Testis (tissue), 5 donors: ENCODE measurements at places on chromosomes 16 and 17. TPM values are rescaled to one million over a fixed set of nuclear protein-coding genes. Genes with fewer than 3 reads are reported as not detected.

The EPOP gene
- polyA plus RNA-seq = 18.6 TPM

DNA sequence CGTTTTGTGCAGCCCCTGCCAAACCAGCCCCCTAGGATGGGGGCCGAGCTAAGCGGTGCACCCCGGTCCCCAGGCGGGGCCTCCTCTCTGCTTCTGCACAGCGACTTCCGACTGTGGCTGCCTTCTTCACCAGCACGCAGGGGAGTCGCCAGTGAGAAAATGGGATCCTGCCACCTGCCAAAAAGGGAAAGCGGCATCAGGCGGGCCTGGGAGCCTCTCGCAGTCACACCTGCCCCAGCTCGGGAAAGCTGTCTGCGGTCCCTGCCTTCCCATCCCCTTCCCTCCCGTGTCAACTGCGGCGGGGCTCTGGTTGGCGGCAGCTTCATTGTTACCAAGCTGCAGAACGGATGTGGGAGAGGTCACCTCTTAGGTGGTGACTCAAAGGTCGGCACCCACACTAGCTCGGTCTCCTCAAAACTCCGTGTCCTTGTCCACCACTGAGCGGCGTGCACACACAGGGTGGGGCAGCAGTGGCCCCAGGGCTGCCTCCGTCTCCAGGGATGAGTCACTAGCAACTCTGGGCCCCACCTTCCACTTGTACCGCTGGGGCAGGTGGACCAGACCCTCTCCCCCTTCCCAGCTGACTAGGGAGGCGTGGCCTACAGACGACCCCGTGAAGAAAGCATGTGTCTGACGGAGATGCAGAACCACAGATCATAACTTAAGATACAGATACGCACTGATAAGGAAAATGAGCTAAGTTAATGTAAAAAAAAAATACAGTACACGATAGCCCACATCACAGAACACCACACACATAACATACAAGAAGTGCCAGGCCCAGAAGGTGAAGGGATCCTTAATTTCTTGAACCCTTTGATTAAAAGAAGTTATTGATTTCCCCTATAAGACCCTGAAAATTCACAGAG is 1.5 kb upstream of the PCYT2 start:
- no peaks in the 10 kb centered on the region for H3K36me3 ChIP-seq
- no peak overlapping the region for H3K27ac ChIP-seq
- peaks cover 19% of the 10 kb centered on the region for H3K4me1 ChIP-seq
- DNase-seq = no peak
- no peak overlapping the region for H3K4me3 ChIP-seq

The QPRT gene
- 13.6 TPM for polyA plus RNA-seq

DNA sequence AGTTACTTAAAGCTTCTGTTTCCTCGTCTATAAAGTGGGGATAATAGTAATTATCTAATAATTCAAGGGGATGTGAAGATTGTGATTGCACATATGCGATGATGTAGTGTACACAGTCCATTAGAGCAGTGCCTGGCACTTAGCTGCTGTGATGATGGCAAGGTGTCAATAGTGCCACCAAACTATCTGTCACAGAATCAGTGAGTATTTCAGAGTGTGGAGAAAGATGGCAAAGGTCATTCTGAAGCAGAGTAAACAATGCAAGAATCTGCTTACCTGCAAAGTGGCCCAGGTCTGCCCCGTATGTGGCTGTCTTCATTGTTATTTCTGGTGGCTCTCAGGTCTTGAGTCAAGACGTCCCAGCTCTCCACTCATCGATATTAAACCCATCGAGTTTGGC is 15.1 kb downstream of the SYT17 start:
- H3K4me3 ChIP-seq = no peak overlapping the region
- no peak overlapping the region for H3K27ac ChIP-seq
- H3K4me1 ChIP-seq = no peaks in the 10 kb centered on the region
- no peaks in the 10 kb centered on the region for H3K27me3 ChIP-seq
- no peak for DNase-seq

GRCh38 chr17:43733956-43734355 is 24.6 kb downstream of the SOST start:
- no peak for DNase-seq
- no peaks in the 10 kb centered on the region for H3K27me3 ChIP-seq
- no peaks in the 10 kb centered on the region for H3K36me3 ChIP-seq
- no peak overlapping the region for H3K4me3 ChIP-seq

The TBC1D3H gene
- not detected for polyA plus RNA-seq

The CCL1 gene
- not detected for polyA plus RNA-seq

GRCh38 chr17:63647065-63647725 is 25.0 kb downstream of the MAP3K3 start:
- no peak overlapping the region for H3K27ac ChIP-seq
- DNase-seq = no peak
- no peaks in the 10 kb centered on the region for H3K4me1 ChIP-seq
- no peak overlapping the region for H3K4me3 ChIP-seq
- no peaks in the 10 kb centered on the region for H3K27me3 ChIP-seq

The SCGB1C2 gene
- polyA plus RNA-seq = not detected

The DUSP3 gene
- 54.8 TPM for polyA plus RNA-seq

The RHOT1 gene
- polyA plus RNA-seq = 42.6 TPM

GRCh38 chr16:82051656-82052055 is 16.6 kb downstream of the HSD17B2 start:
- DNase-seq = no peak
- no peak overlapping the region for H3K27ac ChIP-seq
- no peaks in the 10 kb centered on the region for H3K27me3 ChIP-seq
- H3K36me3 ChIP-seq = no peaks in the 10 kb centered on the region
- H3K4me1 ChIP-seq = no peaks in the 10 kb centered on the region

DNA sequence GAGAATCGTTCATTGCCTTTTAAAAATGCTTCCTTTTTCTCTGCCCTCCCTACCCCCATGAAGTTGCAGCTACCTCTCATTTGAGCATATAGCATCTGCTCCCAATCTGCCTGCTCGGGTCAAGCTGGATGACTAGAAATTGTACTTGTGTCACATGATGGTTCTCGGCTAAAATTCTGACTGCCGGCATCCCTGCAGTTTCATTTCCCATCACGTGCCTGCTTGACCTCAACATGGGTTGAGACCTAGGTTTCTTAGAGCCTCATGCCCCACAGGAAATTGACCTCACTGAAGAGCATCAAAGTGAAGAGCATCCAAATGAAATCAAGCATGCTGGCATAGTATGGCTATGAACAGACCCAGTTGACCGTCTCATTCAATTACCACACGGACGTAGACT is 581.6 kb upstream of the PSMD7 start:
- no peak overlapping the region for H3K4me3 ChIP-seq
- H3K4me1 ChIP-seq = no peaks in the 10 kb centered on the region
- no peak for DNase-seq
- H3K27ac ChIP-seq = no peak overlapping the region
- H3K36me3 ChIP-seq = no peaks in the 10 kb centered on the region

- H3K27ac ChIP-seq = no peak overlapping the region
- H3K4me3 ChIP-seq = no peak overlapping the region
- DNase-seq = no peak
- H3K27me3 ChIP-seq = no peaks in the 10 kb centered on the region
- H3K36me3 ChIP-seq = no peaks in the 10 kb centered on the region
- H3K4me1 ChIP-seq = no peaks in the 10 kb centered on the region
These were observed 27.7 kb upstream of the ZNF469 start for GRCh38 chr16:88355093-88355388.

- DNase-seq = no peak
- no peaks in the 10 kb centered on the region for H3K4me1 ChIP-seq
- H3K27ac ChIP-seq = no peak overlapping the region
- no peaks in the 10 kb centered on the region for H3K36me3 ChIP-seq
- H3K4me3 ChIP-seq = no peak overlapping the region
- no peaks in the 10 kb centered on the region for H3K27me3 ChIP-seq
These were observed 26.8 kb upstream of the NKD1 start for GRCh38 chr16:50521246-50521900.

GRCh38 chr16:57799600-57800199 is 2.6 kb downstream of the KIFC3 start:
- no peak overlapping the region for H3K27ac ChIP-seq
- no peaks in the 10 kb centered on the region for H3K36me3 ChIP-seq
- peaks cover 46% of the 10 kb centered on the region for H3K4me1 ChIP-seq
- H3K4me3 ChIP-seq = no peak overlapping the region
- no peak for DNase-seq

DNA sequence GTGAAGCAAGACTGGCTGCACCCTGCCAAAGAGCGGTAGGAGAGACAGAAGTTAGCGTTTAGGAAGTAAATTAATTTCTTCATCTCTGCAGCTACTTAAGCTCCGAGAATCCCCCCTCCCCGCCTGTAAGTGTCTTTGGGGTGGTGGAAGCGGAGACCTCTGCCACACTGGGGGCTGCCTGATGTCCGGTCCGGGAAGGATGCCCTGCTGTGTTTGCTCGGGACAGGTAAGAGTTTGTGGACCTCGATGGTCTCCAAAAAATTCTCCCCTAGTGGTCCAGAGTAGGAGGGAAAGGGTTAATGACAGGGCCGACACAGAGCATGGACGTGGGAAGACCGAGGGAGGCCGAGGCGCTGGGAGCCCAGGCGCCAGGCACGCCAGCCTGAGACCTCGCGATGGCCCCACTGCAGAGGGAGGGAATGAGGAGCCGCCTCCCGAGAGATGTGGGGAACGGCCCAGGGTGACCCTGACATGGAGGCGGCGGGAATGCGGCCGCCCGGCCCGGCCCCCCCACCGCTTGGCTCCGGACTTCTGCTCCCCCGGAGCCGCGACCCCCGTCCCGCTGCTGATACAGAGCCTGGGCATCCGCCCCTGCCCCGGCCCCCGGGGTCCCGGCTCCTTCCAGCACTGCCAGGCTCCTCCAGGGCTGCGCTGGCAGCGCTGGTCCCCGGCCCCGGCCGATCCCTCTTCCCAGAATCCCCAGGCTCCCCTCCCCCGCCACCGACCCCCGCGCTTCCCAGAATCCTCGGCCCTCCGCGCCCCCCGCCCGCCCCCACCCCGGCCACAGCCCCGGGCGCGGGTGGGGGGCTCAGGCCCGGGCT is 680 bp downstream of the ZNF629 start:
- H3K4me3 ChIP-seq = peak overlapping the region; percentile 93
- no peaks in the 10 kb centered on the region for H3K36me3 ChIP-seq
- H3K27me3 ChIP-seq = no peaks in the 10 kb centered on the region
- peak; percentile 61 for DNase-seq

DNA sequence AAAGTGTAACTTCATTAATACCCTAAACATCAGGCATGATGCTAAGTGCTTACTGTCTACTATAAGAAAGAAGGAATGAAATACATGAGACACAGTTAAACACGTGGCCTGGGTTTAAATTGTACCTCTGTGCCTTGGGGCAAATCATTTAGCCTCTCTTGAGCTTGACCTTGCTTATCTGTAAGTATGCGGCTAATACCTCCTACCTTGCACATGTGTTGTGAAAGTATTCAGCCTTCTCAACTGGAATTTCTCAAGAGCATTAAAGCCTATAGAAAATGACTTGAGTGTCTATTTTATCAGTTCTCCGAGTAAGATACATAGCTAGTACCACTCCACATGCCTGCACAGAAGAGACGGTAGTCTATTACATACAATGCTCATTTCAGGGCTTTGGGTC is 10.8 kb downstream of the HEATR6 start:
- no peaks in the 10 kb centered on the region for H3K27me3 ChIP-seq
- no peaks in the 10 kb centered on the region for H3K36me3 ChIP-seq
- DNase-seq = no peak
- peaks cover 3% of the 10 kb centered on the region for H3K4me1 ChIP-seq

The NUP88 gene
- polyA plus RNA-seq = 211 TPM

The ZMYND15 gene
- 78.7 TPM for polyA plus RNA-seq
